ENCODE measurements at places on chromosomes 12 and 14. TPM values are rescaled to one million over a fixed set of nuclear protein-coding genes. Genes with fewer than 3 reads are reported as not detected.
A peak's percentile ranks its signal among the peaks of the same experiment; 100 is the strongest.

Gene RTN1
- not detected for total RNA-seq

Gene AKAP6
- 3.5 TPM for total RNA-seq

Gene SLC16A7
- total RNA-seq, result 3.5 TPM

DNA sequence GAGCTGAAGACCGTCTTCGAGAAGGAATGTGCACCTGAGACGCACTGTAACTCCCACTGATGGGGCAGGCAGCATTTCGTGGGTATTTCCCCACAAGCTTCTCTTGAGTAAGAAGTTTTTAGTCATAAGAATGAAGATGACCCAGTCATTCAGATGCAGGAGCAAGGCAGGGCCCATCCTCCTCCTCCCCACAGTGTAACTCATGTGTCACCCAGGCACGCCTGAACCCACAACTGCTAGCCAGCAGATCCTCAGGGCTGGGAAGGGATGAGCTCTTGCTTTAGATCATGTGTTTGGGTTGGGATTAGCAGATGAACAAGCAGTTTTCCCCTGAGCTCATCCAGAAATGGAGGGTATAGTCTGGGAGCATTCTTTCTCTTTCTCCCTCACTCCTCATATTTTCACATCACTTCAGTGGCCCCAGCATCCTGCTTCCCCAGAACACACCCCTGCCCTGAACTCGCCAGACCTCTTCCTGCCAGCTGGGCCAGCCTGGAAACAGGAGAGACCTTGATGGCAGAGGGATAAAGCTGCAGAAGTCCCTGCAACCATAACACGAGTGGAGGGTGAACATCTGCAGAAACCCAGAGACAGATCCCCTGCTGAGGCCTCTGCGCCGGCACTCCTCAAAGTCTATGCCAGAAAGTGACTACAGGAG is 73.3 kb downstream of the B4GALNT3 start:
- no peak for DNase-seq

DNA sequence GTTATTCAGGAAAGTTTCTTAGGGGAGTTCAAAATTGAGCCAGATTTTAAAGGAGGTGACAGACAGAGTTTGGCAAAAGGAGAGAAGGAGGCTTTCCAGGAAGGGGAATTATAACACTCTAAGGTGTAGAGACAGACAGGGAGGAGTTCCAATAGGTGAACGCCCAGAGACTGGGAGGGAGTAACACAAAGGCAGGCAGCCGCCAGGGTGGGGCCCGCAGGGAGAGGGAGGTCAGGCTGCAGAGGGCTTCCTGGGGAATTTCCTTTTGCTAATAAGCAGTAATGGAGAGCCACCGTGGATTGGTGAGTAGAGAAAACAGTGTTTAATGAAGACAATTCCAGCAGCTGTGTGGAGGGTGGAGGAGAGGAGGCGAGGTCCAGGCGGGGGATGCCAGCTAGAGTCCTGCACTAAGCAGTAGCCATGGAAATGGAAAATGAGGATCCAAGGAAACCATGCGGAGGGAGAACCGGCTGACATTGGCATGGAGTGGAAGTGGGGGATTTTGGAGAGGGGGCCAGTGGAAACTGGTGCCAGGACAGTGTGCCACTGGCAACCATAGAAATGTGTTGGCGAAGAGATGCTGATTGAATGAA is 22.2 kb downstream of the GRIN2B start:
- DNase-seq, result no peak

GRCh38 chr14:99602054-99602787 is 1.8 kb downstream of the CCDC85C start:
- peak; percentile 77 for DNase-seq

- peak; percentile 85 for DNase-seq
Observed at GRCh38 chr14:106790189-106791036, 1264.0 kb downstream of the TMEM121 start.
